EL (cell line): ENCODE measurements at places on chromosomes 7 and 10.

GRCh38 chr7:1938788-1939433 is 268.8 kb downstream of the ELFN1 start:
- no peak for DNase-seq

- DNase-seq, result no peak
Measured at GRCh38 chr7:40419806-40420205, 285.0 kb downstream of the SUGCT start.

DNA sequence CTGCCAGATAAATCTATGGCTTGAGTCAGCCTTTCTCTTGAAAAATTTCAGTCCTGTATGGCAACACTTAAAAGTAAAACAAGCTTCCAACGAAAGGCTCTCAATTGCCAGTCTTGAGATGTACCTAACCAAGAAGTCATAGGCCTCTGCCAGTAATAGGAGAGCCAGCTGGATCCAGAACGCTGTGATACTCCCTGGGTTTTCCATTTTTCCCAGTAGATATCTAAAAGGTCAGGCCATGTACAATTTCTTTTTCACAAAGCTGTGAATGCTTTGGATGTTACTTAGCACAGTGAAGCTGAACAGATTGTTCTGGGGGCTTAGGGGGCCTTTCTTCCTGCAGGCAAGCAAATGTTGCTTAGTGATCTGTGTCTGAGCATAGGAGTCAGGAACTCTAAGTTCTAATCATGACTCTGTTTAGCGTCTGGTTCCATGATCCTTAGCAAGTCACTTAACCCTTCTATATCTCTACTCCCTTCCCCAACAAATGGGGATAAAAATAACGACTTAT is 86.5 kb downstream of the ARMH3 start:
- DNase-seq, result no peak

DNA sequence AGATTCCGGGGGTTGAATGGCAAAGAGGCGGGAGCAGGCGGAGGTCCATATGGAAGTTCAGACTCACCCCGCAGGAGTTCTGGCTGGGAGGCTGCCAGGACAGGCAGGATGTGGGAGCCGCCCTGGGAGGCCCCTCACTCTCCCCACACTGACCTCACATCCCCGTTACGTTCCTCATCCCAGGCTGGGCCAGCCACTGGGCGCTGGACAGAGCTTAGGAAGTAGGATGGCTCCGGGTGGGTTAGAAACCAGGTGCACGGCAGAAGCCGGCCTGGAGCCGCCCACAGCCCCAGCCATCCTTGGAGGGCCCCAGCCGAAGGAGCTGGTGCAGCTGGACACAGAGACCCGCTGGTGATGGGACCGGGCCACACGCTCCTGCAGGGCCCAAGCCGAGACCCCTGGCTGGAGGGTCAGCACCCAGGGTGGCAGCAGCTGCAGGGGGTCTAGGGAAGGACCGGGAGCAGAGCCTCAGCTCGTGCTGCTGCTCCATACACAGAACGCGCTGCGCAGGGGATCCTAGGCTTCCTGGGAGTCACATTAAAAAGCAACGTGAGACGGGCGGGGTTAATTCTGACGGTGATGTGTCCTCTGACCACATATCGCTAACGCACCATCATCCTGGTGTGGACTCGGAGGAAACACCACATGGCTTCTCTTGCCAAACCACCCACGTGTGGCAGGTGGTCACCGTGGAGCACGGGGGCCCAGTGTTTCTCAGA is 98.6 kb upstream of the DIP2C start:
- peak; percentile 60 for DNase-seq

- DNase-seq, result no peak
Measured at GRCh38 chr7:44110719-44111635, 6.8 kb downstream of the AEBP1 start.

DNA sequence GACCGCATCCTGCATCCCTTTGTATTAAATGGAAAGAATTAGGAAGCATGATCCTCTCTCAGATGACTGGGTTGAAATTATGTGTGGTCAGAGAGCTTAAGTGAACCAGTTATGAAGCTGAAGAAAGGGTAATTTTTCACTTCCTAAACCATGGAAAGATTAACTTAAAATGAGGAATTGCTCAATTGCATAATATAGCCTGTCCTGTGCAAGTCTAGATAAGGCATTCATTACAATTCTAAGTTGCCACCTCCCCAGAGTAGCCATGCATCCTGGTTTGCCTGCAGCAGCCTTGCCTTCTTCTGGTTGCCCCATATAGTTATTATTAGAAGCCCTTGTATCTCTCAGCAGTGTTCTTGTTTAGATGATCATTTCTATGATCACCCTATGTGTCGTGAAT is 45.3 kb downstream of the STARD3NL start:
- no peak for DNase-seq

- DNase-seq, result no peak
Measured at GRCh38 chr7:128044064-128044463, 12.8 kb upstream of the LRRC4 start.

DNA sequence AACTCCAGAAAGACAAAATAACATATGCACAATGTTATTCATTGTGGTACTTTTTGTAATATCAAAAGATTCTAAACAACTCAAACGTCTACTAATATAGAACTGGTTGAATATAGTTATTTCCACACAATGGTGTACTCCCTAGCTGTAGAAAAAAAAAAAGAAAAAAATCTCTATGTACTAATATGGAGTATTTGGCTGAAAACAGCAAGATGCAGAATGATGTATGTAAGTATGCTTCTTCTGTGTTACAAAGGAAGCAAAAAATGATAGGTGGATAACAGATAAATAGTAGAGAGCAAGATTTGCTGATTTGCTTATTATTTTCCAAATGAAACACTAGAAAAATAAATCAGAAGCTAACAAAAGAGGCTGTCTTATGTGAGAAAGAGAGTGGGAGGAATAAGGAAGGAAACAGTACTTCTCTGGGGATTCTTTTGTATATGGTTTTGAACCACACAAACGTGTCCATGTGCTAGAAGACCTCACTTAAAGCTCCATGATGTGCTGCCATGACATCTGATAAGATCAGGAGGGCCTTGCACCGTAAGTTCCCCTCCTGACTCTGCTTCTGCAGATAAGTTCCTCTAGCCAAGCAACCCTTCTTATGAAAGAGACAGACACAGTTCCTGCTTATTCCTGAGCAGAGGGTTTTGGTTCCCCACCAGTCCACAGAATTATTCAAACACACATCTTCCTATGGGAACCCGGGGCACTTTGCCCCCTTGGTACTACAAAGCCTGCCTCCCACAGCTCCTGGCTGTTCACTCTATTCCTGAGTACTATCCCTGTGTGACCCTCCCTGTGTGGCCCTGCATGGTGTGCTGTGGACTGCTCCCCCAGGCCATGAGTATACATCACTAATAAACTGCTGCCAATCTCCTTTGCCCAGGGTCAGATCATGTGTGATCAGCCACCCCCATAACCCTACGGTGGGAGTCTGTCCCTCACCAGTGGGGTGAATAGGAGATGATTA is 159.1 kb downstream of the CCDC71L start:
- DNase-seq, result no peak

DNA sequence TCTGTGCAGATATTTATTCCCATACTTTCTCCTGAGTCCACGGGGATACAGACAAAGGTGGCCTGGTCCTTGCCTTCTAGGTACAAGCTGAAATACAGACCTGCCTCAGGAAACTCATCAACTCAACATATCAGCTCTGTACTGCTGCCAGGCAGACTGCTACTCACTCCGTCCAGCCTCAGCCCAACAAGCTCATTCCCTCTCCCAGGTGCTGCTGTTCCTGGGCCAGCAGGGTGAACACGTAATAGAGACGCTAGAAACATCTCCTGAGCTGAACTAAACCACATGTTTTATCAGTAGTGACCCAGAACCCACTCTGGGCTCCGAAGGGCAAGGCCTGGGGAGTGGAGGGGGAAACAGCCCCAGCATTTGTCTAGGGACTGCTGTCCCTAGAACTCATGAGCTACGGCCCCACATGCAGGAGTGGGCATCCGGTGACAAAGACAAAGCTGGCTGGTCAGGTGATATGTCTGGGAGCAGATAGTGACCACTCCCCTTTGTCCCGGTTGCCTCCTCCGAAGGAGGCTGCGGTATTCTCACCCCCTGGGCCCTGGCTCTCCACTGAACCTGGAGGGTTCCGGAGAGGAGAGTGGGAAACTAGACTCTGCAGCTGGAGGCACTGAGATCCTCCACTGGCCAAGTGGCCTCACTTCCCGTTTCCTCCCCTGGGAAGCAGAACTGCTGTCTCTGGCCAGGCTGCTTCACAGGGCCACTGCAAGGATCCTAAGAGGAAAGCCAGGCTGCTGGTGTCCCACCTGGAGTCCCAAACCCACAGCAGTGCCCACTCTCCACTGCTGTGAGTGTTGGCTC is 116.1 kb downstream of the FAM53B start:
- no peak for DNase-seq

GRCh38 chr7:6139189-6139996 is 108.2 kb downstream of the ANKRD61 start:
- DNase-seq, result no peak

- peak; percentile 58 for DNase-seq
Measured at GRCh38 chr7:26686448-26686981, 177.9 kb downstream of the SKAP2 start.

- DNase-seq, result no peak
Measured at GRCh38 chr10:80100861-80101695, 22.6 kb downstream of the TMEM254 start.

DNA sequence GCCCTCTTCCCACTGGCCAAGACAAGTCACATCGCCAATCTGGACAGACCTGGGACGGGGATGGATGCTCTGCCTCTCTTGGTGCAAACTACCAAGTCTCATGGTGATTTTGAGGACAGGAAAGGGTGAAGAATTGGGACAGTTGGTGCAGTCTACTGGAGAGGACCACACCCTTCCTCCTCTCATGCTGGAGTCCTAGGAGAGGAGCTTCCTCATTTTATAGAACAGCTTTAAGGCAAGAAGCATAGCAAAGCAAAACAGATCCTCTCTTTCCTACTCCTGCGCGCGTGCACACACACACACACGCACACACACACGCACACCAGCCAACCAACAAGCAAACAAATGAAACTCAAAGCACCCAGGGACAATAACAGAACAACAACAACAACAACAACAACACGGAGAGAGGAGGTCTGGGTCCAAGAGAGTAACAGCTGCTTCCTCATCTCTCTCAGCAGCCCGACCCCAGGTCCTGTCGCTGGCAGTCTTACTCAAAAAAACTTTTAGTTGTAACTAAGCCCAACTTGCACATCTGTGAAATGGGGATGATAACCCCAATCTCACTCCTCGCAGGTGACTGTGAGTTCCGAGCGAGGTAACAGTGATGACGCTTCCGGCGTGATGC is 83.4 kb downstream of the TMEM178B start:
- DNase-seq, result no peak

DNA sequence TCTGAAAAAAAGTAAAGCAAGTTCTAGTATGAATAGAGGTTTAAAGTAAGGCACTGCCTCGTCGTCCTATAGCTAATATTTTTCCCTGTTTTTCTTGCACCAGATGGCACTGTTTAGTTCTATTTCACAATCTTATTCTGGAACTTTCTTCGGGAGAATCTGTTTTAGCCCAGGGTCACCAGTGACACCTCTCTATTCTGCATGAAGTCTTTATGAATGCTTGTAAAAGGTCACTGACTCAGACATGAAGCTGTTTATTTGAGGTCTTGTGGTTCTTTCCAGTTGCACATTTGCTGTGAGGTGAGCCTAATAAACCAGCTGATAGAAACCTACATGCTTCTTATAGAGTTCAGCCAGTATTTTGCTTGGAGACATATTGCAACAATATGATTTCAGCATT is 444.3 kb downstream of the AUTS2 start:
- DNase-seq, result no peak

DNA sequence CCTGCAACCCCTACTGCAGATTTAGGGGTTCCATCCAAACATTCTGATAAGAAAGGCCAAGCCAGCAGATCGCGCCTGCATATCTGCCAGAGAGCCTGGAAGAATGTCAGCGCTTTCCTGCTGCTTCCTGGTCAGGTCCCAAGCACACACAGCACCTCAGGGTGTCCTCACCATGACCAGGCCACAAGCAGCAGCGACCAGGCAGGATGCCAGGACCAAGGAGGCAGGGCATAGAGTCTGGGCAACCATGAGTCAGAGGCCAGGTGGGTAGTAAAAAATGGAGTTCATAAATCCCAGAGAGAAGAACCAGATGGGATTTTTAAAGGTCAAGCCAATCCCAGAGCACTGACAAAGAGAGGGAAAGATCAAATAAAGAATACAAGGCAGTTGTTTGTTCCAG is 5.5 kb upstream of the FAM131B start:
- peak; percentile 55 for DNase-seq

GRCh38 chr10:70698211-70698610 is 25.9 kb downstream of the ADAMTS14 start:
- DNase-seq, result no peak

DNA sequence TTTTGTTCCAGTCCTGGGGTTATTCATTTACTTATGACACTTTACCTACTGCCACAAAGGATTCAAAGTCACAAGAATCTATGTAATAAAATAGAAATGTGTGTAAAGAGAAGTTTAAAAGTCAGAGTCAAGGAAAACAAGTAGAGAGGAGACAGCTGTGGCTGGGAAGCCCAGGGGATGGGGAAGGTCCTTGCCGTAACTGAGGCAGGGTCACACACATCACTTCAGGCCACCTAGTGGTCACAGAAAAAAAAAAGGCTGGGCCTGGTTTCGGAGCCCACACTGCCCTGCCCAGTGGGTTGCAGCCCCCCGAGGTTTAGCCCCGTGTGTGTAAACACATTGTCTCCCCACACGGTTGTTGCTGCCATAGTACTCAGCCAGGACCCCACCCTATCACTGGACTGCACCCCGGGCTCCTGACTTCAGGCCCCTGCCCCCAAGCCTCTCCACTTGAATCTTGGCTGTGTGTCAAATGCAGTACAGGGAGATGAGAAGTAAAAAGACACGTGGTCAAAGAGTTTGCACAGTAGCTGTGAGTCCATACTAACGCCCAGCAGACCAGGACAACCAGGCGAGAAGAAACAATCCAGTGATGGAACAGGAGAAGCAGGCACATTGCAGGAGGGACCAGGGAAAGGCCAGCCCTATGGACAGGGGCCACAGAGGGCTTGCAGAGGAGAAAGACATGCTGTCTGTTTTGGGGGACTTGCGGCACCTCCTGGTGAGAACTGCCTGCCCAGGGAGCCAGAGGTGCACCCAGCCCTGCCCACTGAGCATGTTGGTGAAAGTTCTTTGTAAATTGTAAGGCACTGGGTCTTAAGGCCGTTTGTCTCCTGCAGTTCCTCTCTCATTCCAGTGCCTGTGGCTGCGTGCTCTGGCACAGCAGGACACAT is 91.4 kb upstream of the MACROH2A2 start:
- no peak for DNase-seq

GRCh38 chr7:94561841-94562514 is 52.4 kb downstream of the CASD1 start:
- peak; percentile 60 for DNase-seq

DNA sequence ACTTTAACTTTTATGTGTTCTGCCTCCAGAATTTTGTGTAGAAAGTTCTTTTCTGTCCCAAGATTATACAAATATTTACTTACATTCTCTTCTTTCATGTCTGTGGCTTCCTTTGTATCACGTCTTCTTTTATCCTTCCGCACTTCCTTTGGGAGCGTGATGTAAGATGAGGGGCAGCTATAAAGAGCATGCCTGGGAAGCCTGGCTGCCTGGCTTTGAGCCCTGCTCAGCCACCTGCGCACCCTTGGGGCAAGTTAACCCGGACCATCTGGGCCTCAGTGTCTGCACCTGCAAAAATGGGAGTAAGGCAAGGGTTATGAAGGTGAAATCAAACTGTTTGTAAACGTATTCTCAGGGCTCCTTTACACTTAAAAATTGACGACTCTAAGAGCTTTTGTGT is 25.2 kb downstream of the PALD1 start:
- DNase-seq, result no peak
